ENCODE measurements at places on chromosomes 11 and 22.
A peak's percentile ranks its signal among the peaks of the same experiment; 100 is the strongest.

- no peak for DNase-seq
Measured at GRCh38 chr11:47225552-47226400, 11.0 kb downstream of the DDB2 start.

DNA sequence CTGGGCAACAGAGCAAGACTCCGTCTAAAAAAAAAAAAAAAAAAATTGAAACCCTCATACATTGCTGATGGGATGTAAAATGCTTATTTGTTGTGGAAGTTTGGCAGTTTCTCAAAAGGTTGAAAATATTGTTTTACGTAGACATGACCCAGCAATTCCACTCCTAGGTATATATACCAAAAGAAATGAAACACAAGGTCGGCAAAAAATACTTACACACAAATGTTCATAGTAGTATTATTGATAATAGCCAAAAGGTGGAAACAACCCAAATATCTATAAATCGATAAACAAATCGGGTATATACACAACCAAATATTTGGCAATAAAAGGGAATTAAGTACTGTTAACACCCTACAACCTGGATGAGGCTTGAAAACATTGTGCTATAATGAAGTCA, 5.1 kb upstream of the ZNF143 start:
- DNase-seq = no peak

DNA sequence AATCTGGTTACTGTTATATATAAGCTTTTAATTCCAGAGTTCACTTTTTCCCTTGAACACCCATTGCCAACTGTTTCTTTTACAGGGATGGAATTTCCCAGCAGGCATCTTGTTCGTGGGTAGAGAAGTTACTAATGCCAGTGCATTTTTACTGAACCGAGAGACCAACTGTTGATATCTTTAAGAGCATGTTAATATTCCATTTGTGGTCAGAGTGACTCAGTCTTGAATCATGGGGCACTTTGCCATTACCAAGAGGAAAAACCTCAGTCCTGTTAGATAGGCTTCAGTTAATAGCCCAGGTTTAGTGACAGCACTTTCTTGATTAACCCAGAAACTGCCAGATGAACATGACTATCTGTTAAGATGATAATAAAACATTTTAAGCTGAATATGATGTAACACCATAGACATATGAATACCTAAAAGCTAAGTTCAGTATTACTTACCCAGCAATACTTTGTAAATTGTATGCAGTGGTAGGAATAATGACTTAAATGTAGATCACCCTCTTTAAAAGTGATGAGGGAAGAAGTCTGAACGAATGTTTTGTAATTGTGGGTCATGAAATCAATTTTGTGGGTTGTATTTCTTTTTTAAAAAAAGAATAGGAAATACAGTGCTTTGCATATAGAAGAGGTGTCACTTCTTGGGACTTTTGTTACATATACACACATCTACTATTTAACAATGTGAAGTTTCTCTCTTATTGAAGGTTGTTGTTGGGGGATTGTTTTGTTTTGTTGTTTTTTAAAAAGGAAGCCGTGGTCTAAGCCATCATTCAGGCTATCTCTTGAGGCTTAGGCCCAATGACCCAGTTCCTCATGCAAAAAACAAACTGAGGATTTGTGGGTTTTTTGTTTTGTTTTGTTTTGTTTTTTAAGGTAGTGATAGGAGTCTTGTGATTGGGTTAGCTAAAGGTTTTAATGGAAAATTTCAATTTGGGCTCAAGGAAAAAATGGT, 79.2 kb upstream of the GRIK4 start:
- peak; percentile 1 for DNase-seq

DNA sequence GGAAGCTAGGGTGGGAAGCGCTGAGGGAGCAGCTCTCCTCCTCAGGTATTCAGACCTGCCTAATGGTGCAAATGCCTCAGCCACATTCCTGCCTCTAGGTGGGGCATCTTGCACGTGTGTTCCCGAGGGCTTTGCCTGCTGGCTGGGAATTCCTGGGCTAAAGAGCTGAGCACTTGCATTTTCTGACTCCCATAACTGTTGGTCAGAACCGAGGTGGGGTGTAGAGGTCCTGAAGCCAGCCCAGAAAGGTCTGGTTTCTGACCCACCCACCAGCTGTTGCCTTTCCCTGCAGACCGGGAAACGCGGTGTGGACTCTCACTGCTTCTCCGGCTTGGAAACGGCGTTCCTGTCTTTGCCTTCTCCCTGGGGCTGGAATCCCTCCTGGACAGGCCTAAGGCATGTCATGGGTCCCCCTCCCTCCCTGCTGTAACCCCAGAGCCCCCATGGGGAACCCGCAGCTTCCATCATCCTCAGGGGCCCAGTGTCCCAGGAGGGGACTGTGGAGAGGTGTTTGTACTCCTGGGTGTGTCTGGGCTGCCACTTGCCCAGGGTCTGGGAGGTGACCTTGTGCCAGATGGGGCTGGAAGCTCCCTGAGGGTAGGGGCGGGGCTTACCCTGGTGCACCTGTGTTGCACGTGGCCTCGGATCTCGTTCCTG, 24.0 kb upstream of the SMIM38 start:
- DNase-seq = no peak

- no peak for DNase-seq
Measured at GRCh38 chr11:44853666-44854065, 97.0 kb downstream of the TP53I11 start.

DNA sequence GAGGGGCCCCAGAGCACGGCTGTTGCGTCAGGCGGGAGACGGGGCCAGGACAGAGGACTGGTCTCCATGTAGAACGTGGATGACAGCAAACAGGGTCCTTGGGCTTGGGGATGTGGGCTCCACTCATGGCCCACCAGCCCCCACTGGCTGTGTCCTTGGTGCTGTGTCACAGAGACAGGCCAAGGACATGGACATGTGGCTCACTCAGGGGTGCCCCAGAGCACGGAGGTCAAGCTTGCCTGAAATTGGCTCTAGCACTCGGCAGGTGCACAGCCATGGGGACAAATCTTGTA, 14.4 kb downstream of the FADS2 start:
- no peak for DNase-seq

DNA sequence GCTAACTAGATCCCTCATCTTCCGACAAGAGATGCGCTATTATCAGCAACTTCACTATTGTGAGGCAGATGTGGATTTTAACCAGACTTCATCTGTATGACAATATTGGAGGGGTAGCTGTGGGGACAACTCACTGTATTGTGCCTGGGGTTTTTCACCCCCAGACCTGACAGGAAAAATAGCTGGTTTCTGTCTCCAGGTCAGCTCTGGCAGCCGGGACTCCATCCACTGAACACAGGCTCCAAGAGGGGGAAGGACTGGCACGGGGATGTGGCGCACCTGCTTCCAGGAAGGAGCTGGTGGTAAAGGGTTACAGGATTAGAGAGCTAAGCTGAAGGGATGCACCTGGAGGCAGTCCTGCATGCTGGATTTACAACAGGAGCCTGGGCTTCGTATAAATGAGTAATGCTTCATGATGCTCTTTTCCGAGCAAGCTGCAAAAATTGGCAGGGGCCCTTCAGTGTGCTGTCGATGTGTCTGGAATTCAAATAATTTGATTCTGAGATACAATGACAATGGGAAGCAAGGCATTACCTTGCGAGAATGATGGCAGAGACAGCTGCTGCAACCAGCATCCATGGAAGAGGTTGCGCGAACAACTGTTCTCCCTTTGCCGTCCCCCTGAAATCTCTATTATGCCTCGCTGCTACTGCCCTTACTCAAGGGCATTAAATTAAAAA, 49.5 kb downstream of the LMO2 start:
- no peak for DNase-seq

DNA sequence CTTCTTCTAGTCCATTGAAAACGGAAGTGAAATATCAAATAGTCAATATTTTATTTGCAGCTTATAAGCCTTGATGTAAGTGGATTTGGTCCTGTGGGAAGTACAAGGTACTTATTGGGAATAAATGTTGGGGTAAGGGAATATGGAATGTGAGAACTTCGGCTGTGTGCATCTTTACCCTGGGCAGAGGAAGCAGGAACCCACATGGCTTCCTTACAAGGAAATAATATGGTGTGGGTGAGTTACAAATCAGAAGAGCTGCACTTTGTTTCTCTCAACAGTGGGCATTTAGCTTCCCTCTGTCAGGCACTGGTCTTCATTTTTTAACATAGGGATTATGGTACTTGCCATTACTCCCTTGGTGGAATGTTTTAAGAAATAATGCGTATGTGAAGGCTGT, 77.9 kb downstream of the SCN3B start:
- DNase-seq = no peak

DNA sequence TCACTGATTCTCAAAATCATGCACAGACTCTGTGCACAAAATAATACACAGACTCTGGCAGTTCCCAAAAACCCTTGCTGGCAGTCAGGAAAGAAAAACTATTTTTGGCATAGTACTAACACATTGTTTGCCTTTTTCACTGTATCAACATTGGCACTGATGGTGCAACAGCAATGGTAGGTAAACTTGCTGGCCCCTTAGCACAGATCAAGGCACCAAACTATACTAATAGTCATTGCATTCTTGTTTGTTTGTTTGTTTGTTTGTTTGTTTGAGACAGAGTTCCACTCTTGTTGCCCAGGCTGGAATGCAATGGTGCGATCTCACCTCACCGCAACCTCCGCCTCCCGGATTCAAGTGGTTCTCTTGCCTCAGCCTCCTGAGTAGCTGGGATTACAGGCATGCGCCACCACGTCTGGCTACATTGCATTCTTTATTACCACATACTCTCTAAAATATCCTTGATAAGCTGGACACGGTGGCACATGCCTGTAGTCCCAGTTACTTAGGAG, 81.0 kb upstream of the SLC6A5 start:
- DNase-seq = no peak

GRCh38 chr11:10273738-10274137, 20.3 kb downstream of the SBF2 start:
- no peak for DNase-seq

- no peak for DNase-seq
Measured at GRCh38 chr11:19924716-19925115, 212.1 kb downstream of the NAV2 start.

GRCh38 chr22:39017596-39018365, 3.1 kb upstream of the APOBEC3D start:
- no peak for DNase-seq

GRCh38 chr11:43124272-43124935, 187.4 kb upstream of the API5 start:
- no peak for DNase-seq

GRCh38 chr22:27492566-27493201, 308.9 kb downstream of the MN1 start:
- no peak for DNase-seq

All from CD4-positive, alpha-beta T cell treated with Interleukin-6 at 100 ng/mL for 8 hours (primary cell).